Lower lobe of right lung (tissue), 2 donors: ENCODE measurements at places on chromosomes 3 and 15. TPM values are rescaled to one million over a fixed set of nuclear protein-coding genes. Genes with fewer than 3 reads are reported as not detected.

The REC114 gene
- not detected for total RNA-seq

The EIF4A2 gene
- 424 TPM for total RNA-seq

GRCh38 chr3:141273700-141274410 is 42.2 kb downstream of the PXYLP1 start:
- DNase-seq: no peak
- H3K27me3 ChIP-seq: no peaks in the 10 kb centered on the region
- peaks cover 4% of the 10 kb centered on the region for H3K36me3 ChIP-seq
- H3K4me1 ChIP-seq: peaks cover 10% of the 10 kb centered on the region
- H3K4me3 ChIP-seq: no peak overlapping the region
- no peak overlapping the region for H3K27ac ChIP-seq

DNA sequence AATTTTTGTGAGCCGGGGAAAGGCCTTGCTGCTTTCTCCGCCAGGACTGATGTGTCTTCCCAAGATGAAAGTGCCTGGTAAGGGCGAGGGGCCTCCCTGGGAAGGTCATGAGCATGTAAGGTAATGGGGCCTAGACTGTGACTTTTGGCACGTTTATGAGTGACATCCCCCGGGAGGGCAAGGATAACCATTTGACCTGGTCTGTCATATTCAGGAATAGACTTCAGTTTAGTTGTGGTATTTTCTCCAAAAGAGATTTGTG is 631 bp upstream of the CNBP start:
- H3K27me3 ChIP-seq: no peaks in the 10 kb centered on the region
- H3K4me3 ChIP-seq: peak overlapping the region; percentile 96
- peak overlapping the region; percentile 100 for H3K27ac ChIP-seq

DNA sequence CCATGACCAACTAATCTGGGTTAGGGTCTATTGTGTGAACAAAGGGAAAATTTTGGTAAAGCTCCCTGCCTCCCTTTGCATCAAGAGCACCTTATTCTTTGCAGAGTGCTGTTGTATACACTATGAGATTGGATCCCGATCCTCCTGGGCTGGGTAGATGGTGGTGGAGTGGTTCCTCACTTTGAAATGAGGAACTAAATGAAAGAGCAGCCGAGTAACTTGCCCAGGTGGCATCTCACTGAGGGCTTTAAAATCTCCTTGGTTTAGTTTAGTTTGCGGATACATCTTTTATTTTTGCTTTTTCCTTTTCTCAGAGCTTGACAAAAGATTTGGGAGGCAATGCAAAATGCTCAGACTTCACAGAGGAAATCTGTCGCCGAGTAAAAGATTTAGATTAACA is 19.4 kb downstream of the IDH3A start:
- no peak overlapping the region for H3K4me3 ChIP-seq
- DNase-seq: no peak
- H3K36me3 ChIP-seq: peaks cover 92% of the 10 kb centered on the region
- H3K4me1 ChIP-seq: no peaks in the 10 kb centered on the region
- H3K27ac ChIP-seq: no peak overlapping the region
